ENCODE measurements at places on chromosomes 16 and 17. TPM values are rescaled to one million over a fixed set of nuclear protein-coding genes. Genes with fewer than 3 reads are reported as not detected.

Gene C1QTNF1
- 6.3 TPM for total RNA-seq

Gene JPH3
- not detected for total RNA-seq

Gene DECR2
- total RNA-seq: 17.9 TPM

Gene OR1F1
- total RNA-seq: not detected

Gene PABPN1L
- total RNA-seq: not detected

Gene IGFALS
- under 0.01 TPM for total RNA-seq

Gene MT1E
- total RNA-seq: 167 TPM

Gene PDILT
- total RNA-seq: not detected

Gene SOX15
- 0.73 TPM for total RNA-seq

Gene C17orf78
- total RNA-seq: not detected

Gene SPNS2
- 1.0 TPM for total RNA-seq

Gene TEKT5
- total RNA-seq: not detected

Gene VPS35
- total RNA-seq: 198 TPM

Gene CDRT4
- 1.8 TPM for total RNA-seq

Gene FOXN1
- not detected for total RNA-seq

Gene VASN
- total RNA-seq: 273 TPM

Gene KIF19
- total RNA-seq: not detected

Gene BICDL2
- total RNA-seq: 0.17 TPM

Gene AGRP
- not detected for total RNA-seq

Gene TNFRSF17
- total RNA-seq: not detected

Gene ABCA9
- 23.3 TPM for total RNA-seq

Gene TBC1D3I
- total RNA-seq: not detected

Gene BCO1
- not detected for total RNA-seq

Gene CYB561
- total RNA-seq: 16.7 TPM

Gene MOSMO
- total RNA-seq: 9.8 TPM

Gene HS3ST3A1
- 21.4 TPM for total RNA-seq

Gene BAIAP3
- total RNA-seq: 1.5 TPM

Gene TBX21
- 0.15 TPM for total RNA-seq

Gene ZNF385C
- not detected for total RNA-seq

Gene MEIOB
- 0.15 TPM for total RNA-seq

Gene SECTM1
- total RNA-seq: 198 TPM

Gene KCNH6
- total RNA-seq: not detected

Measured in smooth muscle cell of trachea (primary cell).